ENCODE measurements at places on chromosomes 2 and 18.

DNA sequence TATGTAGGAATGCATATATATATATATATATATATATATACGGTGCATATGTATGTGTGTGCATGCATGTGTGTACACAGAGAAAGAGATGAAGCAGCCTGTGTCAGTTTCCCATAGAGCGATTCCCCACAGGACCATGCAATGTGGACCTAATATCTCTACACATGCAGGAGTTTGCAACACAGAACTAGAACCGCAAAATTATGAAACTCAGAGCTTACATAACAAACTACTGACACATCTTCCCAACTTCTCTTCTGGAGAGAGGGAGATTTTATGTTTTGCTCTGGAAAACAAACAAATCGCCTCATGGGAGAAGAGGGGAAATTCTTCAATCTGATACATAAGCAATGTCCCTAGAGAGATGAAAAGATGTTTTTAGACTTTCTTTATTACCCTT lies 377.2 kb downstream of the LRATD1 start:
- no peak for DNase-seq

GRCh38 chr2:229714736-229715541 lies 584 bp upstream of the DNER start:
- peak; percentile 63 for DNase-seq

DNA sequence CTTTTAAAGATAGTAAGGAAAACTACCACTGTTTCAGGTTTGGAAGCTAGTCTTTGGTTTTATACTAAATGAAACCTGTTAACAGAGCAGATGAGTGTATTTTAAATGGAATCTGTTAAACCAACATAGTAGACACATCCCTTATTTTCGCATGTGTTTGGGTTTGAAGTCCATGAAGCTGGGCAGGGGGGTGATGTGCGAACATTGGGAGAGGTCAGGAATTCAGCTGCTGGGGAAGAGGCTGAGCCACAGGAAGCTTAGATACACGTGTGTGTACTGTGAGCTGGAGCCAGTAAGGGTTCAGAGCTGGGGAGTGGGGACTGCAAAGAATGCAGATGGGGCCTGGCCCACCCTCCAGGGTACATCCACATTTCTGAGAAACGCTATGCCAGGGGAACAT lies 176.9 kb downstream of the VAPA start:
- peak; percentile 79 for DNase-seq

- peak; percentile 12 for DNase-seq
These were observed 123.8 kb downstream of the SPTBN1 start for GRCh38 chr2:54579682-54580620.

DNA sequence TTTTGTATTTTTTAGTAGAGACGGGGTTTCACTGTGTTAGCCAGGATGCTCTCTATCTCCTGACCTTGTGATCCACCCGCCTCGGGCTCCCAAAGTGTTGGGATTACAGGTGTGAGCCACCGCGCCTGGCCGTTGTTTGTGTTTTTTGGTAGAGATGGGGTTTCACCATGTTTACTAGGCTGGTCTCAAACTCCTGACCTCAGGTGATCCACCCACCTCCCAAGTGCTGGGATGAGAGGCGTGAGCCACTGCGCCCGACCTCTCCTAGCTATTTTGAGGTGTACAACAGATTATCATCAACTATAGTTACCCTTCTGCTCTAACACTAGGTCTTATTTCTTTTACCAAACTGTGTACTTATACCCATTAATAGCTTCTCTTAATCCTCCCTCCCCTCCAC lies 28.9 kb upstream of the MRPL33 start:
- no peak for DNase-seq

DNA sequence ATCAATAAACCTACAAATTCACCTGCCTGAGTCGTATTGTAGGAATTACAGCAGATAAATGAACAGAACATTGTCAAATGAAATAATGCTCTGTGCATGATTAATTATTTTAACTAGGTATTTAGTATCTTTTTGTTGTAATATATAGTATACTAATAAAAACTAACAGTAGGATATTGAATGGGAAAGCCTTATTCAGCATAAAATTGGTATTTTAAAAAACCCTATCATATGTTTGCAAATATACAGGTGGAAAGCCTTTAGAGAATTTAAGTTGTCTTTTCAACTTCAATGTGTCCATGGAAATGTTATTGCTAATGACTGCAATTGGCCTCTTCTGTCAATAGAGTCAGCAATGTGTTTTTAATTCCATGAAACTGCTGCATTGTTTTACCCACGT lies 40.8 kb upstream of the SLC35F5 start:
- DNase-seq = no peak

GRCh38 chr18:8882632-8883408 lies 177.5 kb downstream of the MTCL1 start:
- no peak for DNase-seq

DNA sequence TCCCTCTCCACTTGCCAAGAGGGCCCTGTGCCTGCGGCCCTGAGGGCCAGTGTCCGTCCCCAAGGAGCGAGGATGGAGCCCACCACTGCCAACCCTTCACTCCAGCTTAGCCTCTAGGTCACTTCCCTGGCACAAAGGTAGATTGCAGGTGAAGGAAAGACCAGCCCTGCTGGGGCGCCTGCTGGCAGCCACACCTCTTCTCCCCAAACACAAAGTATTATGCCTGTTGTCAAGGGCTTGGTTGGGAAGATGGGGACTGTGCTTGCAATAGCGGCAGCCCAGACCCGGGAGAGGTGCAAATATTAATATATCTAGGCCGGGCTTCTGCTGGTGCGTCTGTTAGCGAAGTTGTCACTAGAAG lies 7.7 kb downstream of the KCNF1 start:
- no peak for DNase-seq

- no peak for DNase-seq
These were observed 31.5 kb upstream of the LGALSL start for GRCh38 chr2:64422466-64422865.

- no peak for DNase-seq
These were observed 49.0 kb downstream of the NCOA1 start for GRCh38 chr2:24540011-24540477.

DNA sequence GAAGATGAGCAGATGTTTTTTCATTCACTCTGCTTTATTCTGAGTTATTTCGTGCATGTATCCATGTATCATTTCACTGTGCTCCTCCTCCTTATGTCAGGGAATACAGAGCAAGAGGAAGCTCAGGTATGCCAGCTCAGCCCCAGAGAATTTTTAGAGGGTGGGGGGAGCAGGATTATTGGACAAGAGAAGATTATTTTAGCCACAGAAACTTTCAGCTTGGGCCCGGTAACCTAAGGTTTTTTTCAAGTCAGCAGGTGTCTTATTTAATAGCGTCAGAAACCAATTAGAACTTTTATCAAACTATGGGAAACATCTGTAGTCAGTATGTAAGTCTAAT lies 232.9 kb upstream of the SIX3 start:
- DNase-seq = peak; percentile 66

DNA sequence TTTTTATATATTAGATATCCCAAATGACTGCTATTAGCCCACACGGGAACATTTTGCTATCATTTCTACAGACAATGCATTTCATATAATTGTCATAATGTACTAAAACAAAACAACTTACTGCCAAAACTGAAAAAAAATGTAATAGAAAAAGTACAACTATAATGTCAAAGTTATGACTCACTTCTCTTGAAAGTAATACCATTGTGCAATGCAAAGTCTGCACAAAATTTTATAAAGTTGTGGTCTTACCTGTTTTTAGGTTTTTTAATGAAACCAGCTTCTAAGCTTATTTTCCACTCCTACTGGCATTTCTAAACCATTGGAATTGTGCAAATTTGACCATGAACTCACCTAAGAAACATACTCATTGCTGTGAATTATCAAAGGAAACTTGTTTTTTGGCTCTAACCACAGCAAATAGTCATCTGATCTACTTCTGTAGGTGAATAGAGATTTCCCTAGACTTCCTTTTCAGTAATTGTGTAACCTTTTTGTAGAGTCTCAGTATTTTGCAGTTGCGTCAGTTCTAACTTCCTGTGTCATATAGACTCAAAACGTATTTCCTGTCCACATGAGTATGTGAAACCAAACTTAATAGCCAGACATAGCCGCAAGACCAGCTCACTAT lies 31.9 kb upstream of the TFPI start:
- DNase-seq = no peak

- no peak for DNase-seq
These were observed 12.0 kb downstream of the NDUFAF7 start for GRCh38 chr2:37243435-37243834.

- no peak for DNase-seq
These were observed 25.3 kb downstream of the CRIM1 start for GRCh38 chr2:36380624-36381481.

DNA sequence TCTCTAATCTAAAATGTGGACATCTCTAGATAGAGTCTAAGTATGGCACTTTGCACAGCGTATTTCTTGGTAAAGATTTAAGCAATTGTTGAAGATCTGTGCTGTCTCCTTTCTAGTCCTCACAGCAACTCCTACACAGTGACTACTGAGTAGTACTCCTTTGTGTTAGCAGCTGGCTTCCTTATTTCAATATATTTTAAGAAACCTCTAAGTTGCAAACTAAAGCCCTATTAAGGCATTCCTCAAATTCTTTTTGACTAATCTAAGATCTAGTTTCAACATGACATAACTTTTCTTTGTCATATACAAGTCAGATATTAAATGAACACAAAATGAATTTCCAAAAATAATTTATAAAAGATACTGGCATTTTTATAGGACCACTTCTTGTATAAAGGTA lies 121.8 kb upstream of the DNAJC10 start:
- no peak for DNase-seq

Measured in NCI-H146 (cell line).